Posterior cingulate gyrus (tissue), 11 donors: ENCODE measurements at places on chromosomes 7 and 10.

- peak; percentile 36 for DNase-seq
These were observed 593 bp upstream of the CUX1 start for GRCh38 chr7:101816595-101817470.

- DNase-seq, result no peak
These were observed 37.5 kb downstream of the AHCYL2 start for GRCh38 chr7:129262324-129262723.

DNA sequence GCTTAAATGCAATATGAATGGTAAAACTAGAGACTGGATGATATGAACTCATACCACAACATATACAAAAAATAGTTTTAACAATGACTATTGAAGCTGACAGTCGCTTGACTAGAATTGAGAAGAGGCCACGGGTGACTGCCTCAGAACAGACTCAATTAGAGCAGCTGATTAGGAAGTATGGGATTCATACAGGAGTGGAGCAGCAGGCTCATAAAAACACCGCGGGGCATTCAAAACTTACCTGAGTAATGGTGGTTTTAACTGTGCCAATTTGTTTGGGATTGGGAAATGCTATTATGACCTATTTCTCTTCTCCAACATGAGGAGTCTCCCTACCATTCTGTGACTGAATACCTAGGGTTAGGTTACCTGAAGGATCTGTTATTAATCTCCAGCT is 2.1 kb downstream of the CADPS2 start:
- DNase-seq, result no peak

GRCh38 chr7:157962458-157963306 is 624.9 kb downstream of the PTPRN2 start:
- peak; percentile 11 for DNase-seq

DNA sequence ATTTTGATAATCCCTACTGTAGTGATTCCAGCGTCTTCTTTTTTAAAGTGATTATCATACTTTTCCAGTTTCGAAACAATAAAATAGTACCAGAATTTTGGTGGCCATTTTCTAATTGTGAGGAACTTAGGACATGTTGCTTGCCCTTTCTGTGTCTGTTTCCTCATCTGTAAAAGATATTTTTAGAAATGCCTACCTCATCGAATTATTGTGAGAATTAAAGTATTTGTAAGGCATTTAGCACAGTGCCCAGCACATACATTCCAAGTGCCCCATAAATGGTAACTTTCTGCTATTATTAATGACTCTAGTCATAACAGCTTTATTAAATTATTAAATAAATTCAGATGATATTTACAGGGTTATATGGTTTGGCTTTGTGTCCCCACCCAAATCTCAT is 3.7 kb downstream of the CFAP69 start:
- DNase-seq, result no peak

GRCh38 chr7:128363261-128363721 is 1.8 kb upstream of the PRRT4 start:
- no peak for DNase-seq

GRCh38 chr7:22197376-22197775 is 159.6 kb downstream of the RAPGEF5 start:
- DNase-seq, result no peak

- DNase-seq, result no peak
These were observed 19.9 kb downstream of the CPA1 start for GRCh38 chr7:130400120-130400572.

DNA sequence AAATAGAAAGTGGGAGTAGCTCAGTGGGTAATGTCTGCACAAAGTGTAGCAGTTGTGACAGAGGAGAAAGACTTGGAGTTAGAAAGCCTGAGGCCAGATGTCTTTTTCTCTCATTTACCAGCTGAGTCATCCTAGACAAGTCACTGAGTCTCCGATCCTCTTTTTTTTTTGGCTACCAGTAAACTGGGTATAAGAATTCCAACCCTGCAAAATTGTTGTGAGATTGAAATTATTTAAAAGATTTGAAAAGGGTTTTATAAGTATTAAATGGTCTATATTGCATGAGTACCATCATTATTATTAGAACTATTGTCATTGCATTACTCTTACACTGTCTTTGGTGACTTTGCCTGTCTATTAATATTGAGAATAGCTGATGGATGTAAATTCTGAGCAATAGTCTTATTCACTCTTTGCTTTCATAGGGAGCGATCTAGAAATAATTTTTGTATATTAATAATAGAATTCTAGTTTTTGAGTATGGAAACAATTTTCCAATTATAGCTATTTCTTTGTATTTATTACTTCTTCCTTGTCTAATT is 74.0 kb downstream of the ARID5B start:
- no peak for DNase-seq

- DNase-seq, result no peak
These were observed 103.8 kb downstream of the FZD1 start for GRCh38 chr7:91367812-91368578.

DNA sequence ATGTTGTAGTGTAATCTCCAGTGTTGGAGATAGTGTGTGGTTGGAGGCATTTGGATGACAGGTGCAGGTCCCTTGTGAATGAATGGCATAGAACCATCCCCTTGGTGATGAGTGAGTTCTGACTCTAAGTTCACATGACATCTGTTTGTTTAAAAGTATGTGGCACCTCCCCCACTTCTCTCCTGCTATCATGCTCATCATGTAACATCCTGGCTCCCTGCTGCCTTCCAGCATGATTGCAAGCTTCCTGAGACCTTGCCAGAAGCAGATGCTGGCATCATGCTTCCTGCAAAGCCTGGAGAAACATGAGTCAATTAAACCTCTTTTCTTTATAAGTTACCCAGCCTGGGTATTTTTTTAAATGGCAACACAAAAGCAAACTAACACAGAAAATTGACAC is 499.0 kb upstream of the SEMA3D start:
- DNase-seq, result no peak

DNA sequence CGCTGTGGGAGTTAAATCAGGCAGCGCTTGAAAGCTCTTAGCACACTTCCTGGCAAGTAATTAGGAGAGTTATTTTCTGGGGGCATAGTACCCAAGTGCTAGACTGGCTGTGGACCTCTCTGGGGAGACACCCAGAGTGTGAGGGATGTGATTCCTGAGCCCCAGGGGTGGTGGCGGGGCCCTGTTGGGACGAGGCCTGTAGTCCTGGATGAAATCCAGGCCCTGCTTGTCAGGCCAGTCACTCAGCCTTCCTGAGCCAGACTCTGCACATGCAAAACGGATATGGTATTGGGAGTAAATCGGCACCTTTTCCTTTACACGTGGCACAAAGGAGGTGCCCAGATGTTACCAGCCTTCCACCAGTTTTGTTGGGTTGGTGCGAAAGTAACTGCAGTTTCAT is 31.2 kb downstream of the TRRAP start:
- DNase-seq, result no peak

DNA sequence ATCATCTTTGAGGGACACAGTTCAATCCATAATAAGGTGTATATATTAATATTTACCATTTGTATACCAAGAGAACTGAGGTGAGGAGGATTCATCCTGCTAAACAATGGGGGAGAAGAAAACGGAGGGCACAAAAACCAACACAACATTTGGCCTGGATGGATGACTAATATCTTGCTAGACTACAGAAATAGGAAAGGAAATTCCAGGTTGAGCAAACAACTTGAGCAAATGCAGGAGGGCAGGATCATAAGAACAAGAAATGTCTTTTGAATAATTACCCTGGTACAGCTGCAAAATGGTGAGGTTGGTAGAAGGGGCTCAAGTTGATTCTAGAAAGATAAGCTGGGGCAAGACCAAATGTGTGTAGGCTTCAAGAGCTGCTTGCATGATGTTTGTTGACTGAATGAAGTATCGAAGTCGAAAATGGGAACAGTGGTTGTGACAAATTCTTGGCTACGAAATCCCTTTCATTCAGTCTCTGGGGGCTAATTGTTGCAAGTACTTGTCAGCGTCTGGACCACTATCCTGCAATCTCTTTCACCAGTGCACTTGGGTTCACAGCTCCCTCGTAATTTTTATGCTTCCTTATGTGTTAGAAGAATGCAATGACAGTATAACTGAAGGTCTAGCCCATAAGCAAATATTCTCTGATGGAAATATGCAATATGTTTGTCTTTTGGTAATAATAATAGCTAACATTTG is 176.2 kb downstream of the PTEN start:
- no peak for DNase-seq

GRCh38 chr10:100970914-100971811 is 1.9 kb downstream of the SEMA4G start:
- no peak for DNase-seq

GRCh38 chr10:44684661-44685060 is 226.5 kb upstream of the TMEM72 start:
- DNase-seq, result no peak

GRCh38 chr7:129368389-129368986 is 65.7 kb upstream of the STRIP2 start:
- DNase-seq, result no peak

- DNase-seq, result no peak
These were observed 65.3 kb downstream of the CUZD1 start for GRCh38 chr10:122780391-122780790.

- DNase-seq, result no peak
These were observed 18.8 kb downstream of the VSIR start for GRCh38 chr10:71754562-71754961.

DNA sequence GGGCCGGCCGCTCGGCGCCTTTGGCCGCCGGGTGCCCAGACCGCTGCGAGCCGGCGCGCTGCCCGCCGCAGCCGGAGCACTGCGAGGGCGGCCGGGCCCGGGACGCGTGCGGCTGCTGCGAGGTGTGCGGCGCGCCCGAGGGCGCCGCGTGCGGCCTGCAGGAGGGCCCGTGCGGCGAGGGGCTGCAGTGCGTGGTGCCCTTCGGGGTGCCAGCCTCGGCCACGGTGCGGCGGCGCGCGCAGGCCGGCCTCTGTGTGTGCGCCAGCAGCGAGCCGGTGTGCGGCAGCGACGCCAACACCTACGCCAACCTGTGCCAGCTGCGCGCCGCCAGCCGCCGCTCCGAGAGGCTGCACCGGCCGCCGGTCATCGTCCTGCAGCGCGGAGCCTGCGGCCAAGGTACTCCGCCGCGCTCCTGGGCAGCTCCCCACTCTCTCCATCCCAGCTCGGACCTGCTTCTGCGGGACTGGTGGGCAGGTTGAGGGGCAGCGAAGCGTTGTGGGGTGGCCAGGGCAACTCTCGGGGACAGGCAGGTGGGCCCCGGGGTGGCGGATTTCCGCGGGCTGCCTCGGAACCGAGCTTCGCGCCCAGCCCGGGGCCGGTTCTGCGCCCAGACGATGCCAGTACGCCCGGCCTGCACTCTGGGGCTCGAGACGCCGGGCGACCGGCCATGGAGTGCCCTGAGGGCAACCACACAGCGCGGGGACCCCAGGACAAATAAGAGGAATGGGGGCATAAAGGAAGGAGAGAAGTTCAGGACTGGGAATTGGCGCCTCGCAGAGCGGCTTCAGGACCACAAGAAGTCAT is 578 bp downstream of the HTRA1 start:
- no peak for DNase-seq

GRCh38 chr7:37686556-37687345 is 3.2 kb downstream of the GPR141 start:
- DNase-seq, result no peak

GRCh38 chr7:5703572-5704533 is 77.6 kb downstream of the RNF216 start:
- no peak for DNase-seq

GRCh38 chr10:13712837-13713581 is 126.2 kb downstream of the PRPF18 start:
- peak; percentile 86 for DNase-seq

- DNase-seq, result no peak
These were observed 100.7 kb upstream of the DKK1 start for GRCh38 chr10:52213321-52213752.

GRCh38 chr10:9211228-9211627 is 1156.7 kb downstream of the GATA3 start:
- DNase-seq, result no peak

GRCh38 chr10:76209135-76209534 is 777.7 kb downstream of the LRMDA start:
- no peak for DNase-seq

- DNase-seq, result no peak
These were observed 34.6 kb downstream of the AMZ1 start for GRCh38 chr7:2722591-2722990.

DNA sequence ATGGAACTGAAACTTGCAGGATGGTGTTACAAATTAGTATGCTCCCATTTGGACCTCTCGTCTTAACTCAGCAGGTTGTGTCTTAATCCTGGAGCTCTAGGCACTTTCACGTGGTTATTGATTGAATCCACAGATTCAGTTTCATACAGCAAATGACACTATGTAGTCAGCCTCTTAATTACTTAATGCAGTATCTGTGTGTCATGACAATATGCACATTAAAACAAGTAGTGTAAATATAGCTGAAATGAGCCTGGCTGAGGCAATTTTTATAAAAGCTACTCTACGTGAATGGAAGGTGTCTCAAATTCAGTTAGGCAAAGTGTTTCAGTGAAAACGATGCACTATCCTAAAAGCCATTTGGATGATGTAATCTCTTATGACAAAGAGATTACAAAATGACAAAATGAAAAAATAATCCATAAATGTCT is 86.8 kb downstream of the CD36 start:
- DNase-seq, result no peak

DNA sequence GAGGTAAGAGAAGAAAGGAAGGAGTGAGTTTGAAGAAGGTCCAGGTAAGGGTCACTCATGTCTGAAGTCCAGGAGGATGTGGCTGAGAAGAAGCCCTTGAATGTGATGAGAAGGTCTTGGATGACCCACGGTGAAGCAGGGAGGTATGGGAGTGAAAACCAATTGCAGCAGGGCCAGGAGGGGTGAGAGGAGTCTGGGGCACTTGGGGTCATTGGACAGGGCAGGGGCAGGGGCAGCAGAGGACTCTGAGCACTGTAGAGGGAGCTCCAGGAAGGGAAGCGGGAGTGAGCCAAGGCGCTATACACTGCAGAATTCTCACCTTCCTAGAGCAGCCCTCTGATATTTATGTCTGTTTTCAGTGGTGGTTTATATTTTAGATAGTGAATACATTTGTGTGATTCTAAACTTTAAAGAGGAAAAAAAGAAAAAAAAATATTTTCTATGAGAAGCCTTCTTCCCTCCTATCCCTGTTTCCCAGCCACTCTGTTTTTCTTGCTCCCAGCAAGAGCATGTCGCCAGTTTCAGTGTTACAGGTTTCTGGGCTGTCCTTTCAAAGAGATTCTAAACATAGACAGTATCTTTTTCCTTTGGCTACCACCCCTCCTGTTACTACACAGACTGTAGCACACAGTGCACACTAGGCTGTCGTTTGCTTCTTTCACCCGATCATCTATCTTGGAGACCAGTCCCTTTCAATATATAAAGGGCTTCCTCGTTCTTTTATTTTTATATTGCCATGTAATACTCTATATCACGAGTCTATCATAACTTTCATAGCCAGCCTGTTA is 24.5 kb downstream of the BLVRA start:
- DNase-seq, result no peak

GRCh38 chr7:21086688-21087087 is 300.0 kb upstream of the SP8 start:
- no peak for DNase-seq

- no peak for DNase-seq
These were observed 88.5 kb downstream of the CREM start for GRCh38 chr10:35215107-35215506.
